ENCODE measurements at places on chromosomes 5 and 9. TPM values are rescaled to one million over a fixed set of nuclear protein-coding genes. Genes with fewer than 3 reads are reported as not detected.

UNC13B gene
- 28.7 TPM for polyA plus RNA-seq

CDH9 gene
- 1.0 TPM for polyA plus RNA-seq

SH3TC2 gene
- 0.11 TPM for polyA plus RNA-seq

PCDHB9 gene
- polyA plus RNA-seq: 0.68 TPM

PWWP2A gene
- polyA plus RNA-seq: 16.9 TPM

SPINK5 gene
- 0.97 TPM for polyA plus RNA-seq

FAM78A gene
- 4.1 TPM for polyA plus RNA-seq

PKD2L2 gene
- not detected for polyA plus RNA-seq

TMOD1 gene
- 0.17 TPM for polyA plus RNA-seq

SLC6A3 gene
- polyA plus RNA-seq: 0.91 TPM

TMEM174 gene
- not detected for polyA plus RNA-seq

ACTBL2 gene
- not detected for polyA plus RNA-seq

FLT4 gene
- 6.5 TPM for polyA plus RNA-seq

SLC1A1 gene
- 2.9 TPM for polyA plus RNA-seq

ARHGEF37 gene
- polyA plus RNA-seq: 0.21 TPM

DNAH5 gene
- 0.06 TPM for polyA plus RNA-seq

GALNT12 gene
- polyA plus RNA-seq: 21.2 TPM

KCNMB1 gene
- 0.08 TPM for polyA plus RNA-seq

SPOUT1 gene
- 69.2 TPM for polyA plus RNA-seq

All from H1 (cell line).